ENCODE measurements at places on chromosomes 4 and X.

DNA sequence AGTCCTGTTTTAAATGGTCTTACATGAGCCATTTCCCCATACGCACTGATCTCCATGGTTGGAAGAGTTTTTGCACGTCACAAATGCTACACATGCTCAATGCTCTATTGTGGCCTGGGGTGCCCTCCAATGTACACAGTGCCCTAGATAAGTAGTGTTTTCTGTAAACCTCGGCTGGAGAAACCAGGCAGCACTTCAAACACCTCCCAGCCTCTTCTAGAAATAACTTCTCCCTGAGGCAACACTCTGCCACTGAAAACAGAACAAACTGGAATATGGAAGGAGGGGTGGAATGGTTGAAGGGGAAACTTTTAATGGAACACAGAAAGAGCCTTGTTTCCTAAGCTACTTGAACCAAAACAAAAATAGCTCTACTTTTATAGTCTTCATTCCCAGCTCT is 123.9 kb upstream of the CBR4 start:
- no peak for DNase-seq

- DNase-seq: no peak
Measured at GRCh38 chr4:139625482-139625881, 40.1 kb upstream of the MGST2 start.

DNA sequence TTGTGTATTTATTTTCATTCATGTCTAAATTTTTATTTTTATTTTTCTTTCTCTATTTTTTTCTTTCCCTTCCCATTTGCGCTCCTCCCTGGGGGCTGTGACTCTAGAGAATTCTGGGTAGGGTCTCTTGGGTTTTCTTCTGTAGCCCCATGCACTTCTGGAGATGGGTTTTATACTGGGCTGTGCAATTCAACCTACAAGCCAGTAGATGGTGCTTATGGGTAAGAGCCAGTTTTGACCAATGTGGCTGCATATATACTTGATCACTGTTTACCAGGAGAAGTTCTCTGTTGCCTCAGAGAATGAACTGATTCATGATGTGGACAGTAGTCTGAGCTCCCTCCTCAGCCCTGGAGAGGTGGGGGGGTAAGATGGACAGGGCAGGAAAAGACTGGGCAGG is 614.6 kb downstream of the PCDH19 start:
- DNase-seq: no peak

DNA sequence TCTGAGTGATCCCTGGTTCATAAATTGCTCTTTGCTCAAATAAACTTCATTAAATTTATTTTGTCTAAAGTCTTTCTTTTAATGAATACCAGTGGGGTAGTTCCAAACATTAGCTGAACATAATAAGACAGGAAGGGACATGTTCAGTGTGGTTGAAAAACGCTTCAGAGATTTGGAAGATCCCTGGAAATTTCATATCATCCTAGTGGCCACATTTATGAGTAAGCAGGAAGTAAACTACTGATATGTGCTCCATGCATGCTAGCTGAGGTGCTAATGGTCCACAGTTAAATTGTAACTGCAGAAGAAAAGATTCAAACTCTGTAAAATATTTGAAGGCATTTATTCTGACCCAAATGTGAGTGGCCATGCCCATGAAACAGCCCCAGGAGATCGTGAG is 1328.7 kb downstream of the ADGRL3 start:
- no peak for DNase-seq

DNA sequence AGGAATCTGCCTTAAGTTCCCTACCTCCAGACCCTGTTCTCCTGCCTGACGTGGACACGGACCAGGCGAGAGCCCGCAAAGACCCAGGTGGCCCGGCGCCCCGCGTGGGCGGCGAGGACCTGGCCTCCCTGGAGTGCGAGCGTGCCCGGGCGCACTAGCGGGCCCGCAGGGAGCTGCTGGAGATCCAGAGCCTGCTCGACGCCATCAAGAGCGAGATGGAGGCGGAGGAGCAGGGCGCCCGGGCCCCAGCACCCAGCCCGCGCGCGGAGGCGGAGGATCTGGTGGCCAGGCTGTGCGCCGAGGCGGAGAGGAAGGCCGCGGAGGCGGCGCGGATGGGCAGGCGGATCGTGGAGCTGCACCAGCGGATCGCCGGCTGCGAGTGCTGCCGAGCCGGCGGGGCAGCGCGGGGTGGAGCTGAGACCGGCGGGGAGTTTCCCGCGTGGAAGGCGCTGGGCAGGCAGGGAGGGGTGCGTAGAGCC is 18.2 kb downstream of the MRFAP1 start:
- DNase-seq: peak; percentile 23

DNA sequence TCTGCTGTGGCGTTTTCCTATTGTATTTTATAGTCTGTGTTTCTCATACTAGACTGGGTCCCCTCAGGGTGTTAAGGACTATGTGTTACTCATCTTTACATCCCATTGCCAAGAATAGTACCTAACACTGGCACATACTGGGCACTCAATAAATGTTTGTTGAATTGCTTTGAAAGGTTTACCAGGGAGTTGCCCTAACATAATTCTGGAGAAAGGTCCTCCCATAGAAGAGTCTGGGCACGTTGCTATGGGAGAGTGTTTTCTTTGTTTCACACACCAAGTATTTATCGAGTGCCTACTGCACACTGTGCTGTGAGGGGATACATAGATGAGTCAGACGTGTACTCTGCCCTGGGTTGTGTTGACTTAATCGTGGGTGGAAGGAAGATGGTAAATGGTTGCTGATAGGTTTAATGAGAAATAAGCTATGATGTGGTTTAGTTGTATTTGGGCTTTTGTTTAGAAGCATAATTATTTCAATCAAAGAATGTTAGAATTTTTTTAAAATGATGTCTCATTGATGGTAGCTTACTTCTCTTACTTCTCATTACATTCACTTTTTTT is 42.9 kb downstream of the AFF1 start:
- no peak for DNase-seq

DNA sequence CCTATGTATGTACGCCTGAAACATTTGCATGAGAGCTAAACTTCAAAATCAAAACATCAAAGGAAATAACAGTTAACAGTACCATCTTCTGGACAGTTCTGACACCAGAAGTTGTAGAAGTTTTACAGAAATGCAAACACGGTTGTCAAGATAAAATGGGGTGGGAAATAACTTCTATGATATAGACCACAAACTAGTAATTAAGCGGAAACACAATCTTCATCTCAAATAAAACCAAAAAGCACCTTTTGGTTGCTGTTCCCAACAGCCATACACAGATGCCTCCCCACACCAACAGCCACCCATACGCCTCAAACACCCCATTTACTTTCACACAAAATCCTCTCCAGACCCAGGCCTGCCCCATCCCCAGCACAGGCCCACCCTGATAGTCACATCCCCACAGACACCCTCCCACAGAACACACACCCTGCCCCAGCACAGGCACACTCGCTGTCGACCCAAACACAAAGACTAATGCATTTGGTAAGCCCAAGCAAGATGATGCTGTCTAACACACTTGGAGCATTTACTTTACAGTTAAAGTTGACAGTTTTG is 64.3 kb downstream of the TAPT1 start:
- no peak for DNase-seq

GRCh38 chrX:17226736-17227135 is 148.3 kb upstream of the NHS start:
- DNase-seq: no peak

- DNase-seq: no peak
Measured at GRCh38 chr4:26273616-26273980, 47.2 kb upstream of the RBPJ start.

DNA sequence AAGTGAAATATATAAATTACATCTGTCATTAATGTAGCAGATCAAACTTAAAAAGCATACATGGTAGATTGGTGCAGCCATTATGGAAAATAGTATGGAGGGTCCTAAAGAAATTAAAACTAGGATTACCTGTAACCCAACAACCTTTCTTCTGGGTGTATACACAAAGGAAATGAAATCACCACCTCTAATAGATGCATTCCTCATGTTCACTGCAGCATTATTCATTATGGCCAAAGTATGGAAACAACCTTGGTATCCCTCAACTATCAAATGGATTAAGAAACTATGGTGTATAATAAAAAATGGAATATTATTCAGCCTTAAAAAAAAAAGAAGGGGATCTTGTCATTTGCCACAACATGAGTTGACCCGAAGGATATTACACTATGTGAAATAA is 13.7 kb downstream of the WDFY3 start:
- DNase-seq: no peak

DNA sequence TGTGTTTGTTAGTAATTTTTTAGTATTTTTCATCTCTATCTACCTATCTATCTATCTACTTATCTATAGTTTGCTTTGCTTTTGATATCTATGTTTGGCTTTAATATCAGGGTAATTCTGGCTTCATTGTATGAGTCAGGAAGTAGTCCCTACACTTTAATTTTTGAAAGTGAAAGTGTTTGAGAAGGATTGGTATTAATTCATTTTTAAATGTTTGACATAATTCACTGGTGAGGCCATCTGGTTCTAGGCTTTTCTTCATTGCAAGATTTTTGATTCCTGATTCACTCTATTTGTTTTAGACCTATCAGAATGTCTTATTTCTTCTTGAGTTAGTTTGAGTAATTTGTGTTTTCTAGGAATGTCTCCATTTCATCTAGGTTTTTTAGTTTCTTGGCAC is 20.2 kb upstream of the TCP11X2 start:
- DNase-seq: no peak

GRCh38 chr4:166816890-166817289 is 417.4 kb downstream of the SPOCK3 start:
- DNase-seq: no peak

DNA sequence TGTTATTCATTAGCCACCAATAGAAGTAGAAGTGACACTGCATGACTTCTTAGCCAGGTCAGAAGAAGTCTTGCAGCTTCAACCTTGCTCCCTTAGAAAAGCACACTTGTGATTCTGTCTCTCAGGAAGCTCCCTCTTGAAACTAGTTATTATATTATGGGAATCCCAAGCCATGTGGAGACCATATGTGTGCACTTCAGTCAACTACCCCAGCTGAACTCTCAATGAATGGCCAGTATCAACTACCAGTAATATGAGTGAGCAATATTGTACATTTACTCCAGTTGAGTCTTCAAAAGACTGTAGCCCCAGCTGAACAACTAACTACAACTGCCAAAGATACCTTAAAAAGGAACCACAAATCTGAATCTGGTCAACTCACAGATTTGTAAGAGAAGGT is 77.1 kb upstream of the GABRA3 start:
- DNase-seq: no peak

DNA sequence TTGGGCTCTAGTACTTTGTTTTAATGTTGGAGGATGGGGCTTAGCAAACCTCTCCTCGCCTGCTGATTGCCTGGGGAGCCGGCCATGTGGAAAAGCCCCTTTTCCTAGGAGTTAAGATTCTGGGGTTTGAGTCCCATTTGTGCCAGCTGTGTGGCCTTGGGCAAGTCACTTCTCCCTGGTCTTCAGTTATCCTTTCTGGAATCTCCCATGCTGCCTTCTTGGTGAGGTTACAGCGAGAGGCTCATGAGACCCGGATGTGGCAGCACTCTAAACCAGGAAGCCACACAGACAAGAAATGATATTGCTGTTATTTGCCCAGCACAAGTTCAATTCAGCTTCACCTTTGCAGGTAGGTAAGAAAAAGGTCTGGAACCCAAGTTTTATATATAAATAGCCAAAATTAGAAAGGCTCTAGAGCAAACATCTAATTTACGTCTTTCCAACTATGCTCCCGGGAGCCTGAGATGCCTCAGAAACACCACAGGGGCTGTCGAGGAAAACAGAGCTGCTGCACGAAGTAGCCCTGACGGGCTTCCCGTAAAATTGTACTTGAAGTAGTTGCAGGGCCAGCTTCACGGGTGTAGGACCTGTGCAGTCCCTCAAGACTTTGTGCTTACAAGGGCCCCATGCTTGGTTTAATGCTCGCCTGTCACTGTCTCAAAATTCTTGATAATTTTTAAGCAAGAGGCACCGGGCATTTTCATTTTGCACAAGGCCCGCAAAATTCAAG is 8.3 kb upstream of the SASH3 start:
- DNase-seq: no peak

DNA sequence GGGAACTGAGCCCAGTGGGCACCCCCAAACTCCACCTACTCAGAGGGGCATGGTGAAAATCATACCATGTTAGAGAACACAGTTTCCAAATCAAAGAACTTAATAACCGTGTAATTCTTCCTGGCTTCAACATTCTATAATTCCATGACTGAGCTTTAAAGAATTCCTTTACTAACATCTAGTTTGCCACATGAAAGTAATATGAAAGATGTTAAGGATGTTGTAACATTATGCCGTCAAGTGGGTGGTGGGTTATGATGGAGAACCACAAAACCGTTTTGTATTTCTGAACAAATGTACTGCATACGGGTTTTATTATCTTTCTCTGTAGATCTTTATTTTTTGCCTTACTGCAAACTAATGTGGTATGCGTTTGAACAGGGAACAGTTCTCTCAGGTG is 549.0 kb upstream of the MAGEB2 start:
- DNase-seq: no peak

GRCh38 chr4:98728871-98729270 is 70.5 kb upstream of the TSPAN5 start:
- DNase-seq: no peak

- no peak for DNase-seq
Measured at GRCh38 chr4:13918110-13918509, 290.6 kb upstream of the BOD1L1 start.

GRCh38 chr4:126223784-126224407 is 909.1 kb downstream of the FAT4 start:
- no peak for DNase-seq

- DNase-seq: no peak
Measured at GRCh38 chr4:48752726-48753125, 27.4 kb downstream of the FRYL start.

GRCh38 chrX:41779030-41779564 is 55.1 kb downstream of the GPR82 start:
- DNase-seq: no peak

DNA sequence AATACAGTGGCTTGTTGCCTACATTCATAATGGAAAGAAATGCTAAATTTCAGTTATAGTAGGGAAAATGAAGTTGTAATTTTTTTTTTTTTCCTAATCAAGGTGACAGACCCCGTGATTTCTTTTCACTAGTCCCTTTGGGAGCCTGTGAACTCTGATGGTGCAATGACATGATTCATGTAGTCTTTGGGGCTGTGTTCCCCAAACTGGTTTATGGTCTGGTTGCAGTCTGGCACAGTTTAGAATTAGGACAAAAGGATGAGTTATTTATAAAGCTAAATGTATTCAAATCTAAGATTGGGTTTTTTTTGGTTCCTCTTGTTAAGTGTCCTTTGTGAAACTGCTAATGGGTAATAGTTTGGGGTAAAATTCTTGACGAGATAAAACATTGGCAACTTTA is 66.0 kb downstream of the REPS2 start:
- no peak for DNase-seq

GRCh38 chr4:105520819-105521790 is 31.3 kb upstream of the ARHGEF38 start:
- no peak for DNase-seq

- DNase-seq: no peak
Measured at GRCh38 chr4:21596521-21596920, 352.1 kb downstream of the KCNIP4 start.

DNA sequence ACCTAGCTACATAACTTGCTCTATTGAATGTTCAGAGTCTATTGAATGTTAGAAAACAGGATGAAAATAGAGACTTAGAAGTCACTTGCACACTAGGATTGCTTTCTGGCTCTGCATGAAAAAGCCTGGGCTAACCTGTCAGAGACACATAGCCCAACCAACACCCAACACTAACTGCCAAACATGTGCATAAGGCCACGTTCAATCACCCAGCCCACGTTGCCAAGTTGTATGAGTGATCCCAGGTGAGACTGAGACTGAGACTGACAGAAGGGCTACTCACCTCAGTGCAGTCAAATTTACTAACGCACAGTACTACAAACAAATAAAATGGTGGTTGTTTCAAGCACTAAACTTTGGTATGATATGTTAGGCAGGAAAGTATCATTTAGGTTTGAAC is 61.0 kb downstream of the LDB2 start:
- DNase-seq: no peak

GRCh38 chr4:87196927-87197326 is 23.5 kb downstream of the KLHL8 start:
- DNase-seq: no peak
